HepG2 (cell line): ENCODE measurements at places on chromosomes 2 and 18. TPM values are rescaled to one million over a fixed set of nuclear protein-coding genes. Genes with fewer than 3 reads are reported as not detected.

- DNase-seq, result no peak
Measured at GRCh38 chr2:113185664-113186432, 12.1 kb downstream of the PSD4 start.

GRCh38 chr2:175823002-175823706 is 178.9 kb downstream of the LNPK start:
- no peak for DNase-seq

The APCDD1 gene
- polyA plus RNA-seq, result 6.0 and 8.6 TPM in 2 replicates

The RAB27B gene
- polyA plus RNA-seq, result not detected in 2 replicates
